ENCODE measurements at places on chromosomes 5 and 9.

DNA sequence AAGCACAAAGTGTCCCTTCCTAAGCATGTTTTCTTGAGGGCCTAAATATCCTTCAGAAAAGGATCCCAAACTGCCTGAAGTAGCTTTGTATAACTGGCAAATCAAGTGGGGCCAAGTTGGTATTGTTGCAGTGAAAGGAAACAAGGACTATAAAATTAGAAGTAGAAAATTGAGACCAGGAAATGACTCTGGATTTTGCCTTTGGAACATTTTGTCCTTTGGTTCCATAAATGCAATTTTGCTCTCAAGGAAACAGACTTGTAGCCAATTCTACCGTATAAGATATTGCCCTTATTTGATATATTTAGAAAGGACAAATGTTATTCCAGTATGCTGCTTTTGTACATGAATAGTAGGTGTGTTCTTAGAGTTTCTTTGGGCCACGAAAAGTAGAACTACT lies 34.4 kb downstream of the RABGAP1 start:
- DNase-seq: no peak

DNA sequence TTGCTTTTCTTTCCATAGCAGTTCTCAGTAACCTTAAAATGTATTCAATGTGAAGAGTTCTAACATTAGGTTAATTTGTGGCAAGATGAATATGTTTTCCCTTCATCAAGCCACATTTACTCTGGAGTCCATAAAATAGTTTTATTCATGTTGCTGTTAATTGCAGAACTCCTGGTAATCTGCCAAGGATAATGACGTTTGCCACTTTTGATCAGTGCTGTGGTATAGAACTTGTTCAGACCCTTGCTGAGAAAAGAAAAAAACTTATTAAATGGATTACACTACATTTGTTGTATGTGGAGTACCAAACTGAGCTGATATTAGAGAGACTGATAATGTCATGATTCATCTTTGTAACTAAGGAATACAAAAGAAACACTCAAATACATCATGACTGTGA lies 212.4 kb upstream of the DMAC1 start:
- no peak for DNase-seq

- DNase-seq: no peak
Observed at GRCh38 chr5:180289433-180289832, 2.5 kb downstream of the MAPK9 start.

DNA sequence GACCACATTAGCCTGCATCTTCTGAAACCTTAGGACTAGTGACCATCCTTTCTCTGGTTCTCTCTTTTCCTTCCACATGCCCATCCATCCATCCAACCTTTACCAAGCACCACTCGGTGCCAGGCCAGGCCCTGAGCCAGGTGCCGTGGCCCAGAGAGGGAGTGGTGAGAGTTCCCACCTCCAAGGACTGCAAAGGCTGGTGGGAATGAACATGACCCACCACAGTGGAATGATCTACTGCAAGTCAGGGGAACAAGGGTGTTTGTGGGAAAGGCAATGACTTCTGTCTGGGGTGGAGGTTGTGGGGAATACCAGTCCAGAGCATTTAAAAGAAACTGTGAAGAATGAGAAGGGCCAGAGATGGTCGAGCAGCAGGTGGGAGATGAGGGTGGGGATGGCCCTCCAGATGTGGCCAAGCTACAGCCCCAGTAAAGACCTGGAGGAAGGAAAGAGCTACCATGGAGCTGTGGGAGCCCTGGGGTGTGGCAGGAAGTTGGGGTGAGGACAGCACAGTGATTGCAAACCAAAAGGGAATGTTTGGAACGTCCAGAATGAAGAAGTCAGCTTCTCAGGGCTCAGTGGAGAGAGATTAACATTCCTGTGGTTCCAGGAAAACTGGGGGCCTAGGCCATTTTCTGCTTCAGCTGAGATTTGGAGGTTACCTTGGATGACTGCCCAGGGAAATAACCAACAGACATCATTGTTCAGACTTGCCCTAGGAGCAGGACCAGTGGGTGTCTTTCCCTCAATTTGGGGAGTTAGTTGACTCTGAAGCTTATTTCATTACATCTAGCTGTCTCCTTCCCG lies 30.7 kb upstream of the CORO2A start:
- DNase-seq: no peak

DNA sequence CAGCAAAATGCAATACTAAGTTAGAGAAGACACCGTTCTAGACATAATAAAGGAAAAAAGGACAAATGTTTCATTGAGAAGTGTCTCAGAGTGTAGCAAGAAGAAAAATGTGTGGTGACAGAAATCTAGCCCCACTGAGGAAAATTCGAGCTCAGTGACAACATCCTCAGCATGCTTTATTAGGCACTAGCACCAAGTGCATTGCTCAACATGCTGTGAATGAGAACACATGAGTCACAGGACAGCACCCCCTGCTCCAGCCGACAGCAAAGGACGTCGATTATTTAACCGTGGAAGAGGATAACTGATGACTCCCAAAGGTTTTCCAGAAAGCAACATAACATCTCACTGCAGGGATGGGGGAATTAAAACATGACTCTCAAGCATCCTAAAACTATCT lies 182.7 kb downstream of the GNAQ start:
- peak; percentile 86 for DNase-seq

- no peak for DNase-seq
Observed at GRCh38 chr5:63953217-63953616, 9.0 kb downstream of the HTR1A start.

GRCh38 chr5:61523073-61523472 lies 191.0 kb downstream of the ZSWIM6 start:
- DNase-seq: no peak

DNA sequence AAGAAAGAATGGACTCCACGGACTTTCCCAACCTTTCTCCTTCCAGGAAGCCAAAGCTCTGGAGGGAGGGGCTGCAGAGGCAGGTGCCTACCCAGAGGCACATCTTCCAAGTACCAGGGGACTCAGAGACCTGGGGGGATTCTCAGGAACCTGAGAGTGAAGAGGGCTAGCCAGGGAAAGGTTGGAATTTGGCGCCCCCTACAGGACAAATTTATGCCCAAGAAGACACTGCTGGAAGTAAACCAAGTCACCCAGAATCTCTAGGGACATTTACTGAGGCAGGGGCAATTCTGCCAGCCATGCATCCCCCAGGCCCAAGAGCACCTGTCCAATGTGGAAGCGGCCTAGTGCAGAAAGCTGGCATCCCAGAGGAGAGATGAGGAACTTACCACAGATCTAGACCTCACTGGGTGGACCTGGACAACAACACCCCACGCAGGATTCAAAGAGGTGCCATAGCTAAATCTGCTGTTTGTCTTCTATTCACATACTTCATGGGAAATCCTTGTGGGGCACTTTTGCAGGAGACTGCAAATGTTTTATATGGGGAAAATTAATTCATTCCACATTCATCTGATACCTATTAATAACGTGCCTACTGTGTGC lies 25.9 kb upstream of the IDNK start:
- no peak for DNase-seq

GRCh38 chr5:36728697-36729543 lies 122.5 kb downstream of the SLC1A3 start:
- DNase-seq: no peak

- no peak for DNase-seq
Observed at GRCh38 chr9:33403941-33404787, 1.8 kb upstream of the AQP7 start.

GRCh38 chr5:3509290-3509689 lies 86.3 kb upstream of the IRX1 start:
- DNase-seq: no peak

DNA sequence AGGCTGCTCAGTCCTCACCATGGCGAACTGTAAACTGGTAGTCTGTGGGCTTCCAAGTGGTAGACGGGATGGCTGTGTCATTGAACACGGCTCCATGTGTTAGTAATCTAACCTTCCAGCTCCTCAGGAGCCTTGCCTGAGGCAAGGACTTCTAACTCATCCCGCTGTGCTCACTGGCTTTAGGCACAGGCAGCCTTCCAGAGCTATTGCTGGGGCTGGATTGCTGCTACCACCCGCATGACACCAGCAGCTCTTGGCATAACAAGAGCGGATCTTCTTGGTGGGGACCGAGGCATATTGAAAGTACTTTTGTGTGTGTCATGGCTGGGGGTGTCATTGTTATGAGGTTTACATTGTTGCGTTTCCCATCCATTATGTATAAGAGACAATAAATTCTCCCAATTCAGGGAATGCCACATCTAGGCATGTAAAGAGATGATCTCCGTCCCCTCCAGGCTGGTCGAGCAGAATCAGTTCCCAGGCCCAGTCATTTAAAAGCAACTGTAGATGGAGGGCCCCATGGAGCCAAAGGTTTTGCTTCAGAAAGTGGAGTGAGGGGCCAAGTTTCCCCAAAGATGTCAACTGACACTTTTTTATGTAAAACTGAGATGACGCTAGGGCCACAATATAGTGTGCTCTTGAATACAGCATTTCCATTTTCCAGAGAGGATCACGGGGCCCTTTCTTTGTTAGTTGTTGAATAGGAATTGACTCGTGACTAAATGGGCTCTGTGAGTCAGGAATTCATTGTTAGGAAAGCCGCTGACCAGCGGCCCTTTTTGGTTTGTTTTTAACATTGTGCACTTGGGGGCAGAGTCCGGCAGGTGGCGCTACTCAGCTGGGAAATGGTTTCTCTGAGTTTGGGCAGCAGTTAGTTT lies 759.5 kb downstream of the TAF11L14 start:
- DNase-seq: no peak

DNA sequence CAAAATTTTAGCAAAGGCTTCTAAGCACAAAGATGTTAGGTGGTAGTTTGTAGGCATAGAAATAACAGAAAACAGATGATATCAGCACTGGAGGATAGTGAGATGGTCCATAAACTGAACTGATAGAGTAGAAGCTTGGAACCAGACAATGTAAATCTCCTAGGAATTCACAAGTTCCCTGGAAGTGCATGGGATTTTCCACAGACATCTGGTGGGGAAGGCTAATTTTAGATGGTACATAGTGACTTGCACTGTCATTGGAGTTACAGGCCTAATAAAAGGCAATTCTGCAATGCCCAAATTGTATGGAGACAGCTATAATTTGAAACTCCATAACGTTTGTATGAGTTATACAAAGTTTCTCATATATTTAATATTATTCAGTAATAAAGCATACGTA lies 653.0 kb upstream of the MEF2C start:
- DNase-seq: no peak

GRCh38 chr9:115591584-115591984 lies 473.6 kb upstream of the TNC start:
- no peak for DNase-seq

DNA sequence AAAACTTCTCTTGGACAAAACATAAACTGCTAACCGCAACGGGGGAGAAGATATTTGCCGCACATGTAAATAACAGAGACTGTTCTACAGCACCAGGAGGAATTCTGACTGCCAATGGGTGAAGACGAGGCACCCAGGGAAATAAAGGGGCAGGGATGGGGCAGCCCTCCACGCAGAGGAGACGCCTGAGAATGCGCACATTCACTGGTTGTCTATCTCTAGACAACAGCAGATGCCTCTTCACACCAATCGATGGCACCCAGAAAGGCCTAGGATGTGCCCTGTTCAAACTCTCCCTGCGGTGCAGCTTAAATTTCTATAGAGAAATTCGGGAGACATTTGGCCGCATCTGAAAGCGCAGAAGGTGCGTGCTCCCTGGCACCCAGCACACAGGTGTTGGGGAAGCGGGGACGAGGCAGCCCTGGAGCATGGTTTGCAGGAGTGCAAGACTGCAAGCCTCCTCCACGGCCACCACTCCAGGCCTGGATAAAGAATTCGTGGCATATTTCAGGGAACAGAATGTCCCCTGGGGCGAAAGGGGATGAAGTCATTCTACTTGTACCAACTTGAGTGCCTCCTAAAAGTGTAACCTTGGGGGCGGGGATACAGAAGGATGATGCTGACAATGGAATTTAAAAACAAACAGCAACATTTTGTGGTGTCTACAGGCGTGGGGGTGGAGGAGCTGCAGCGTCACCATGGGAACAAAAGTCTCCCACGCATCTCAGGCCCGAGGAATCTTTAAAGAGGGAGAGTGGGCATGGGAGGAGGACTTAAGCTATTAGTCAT lies 6.3 kb upstream of the IRX2 start:
- no peak for DNase-seq

GRCh38 chr5:40599676-40600075 lies 80.0 kb upstream of the PTGER4 start:
- no peak for DNase-seq

DNA sequence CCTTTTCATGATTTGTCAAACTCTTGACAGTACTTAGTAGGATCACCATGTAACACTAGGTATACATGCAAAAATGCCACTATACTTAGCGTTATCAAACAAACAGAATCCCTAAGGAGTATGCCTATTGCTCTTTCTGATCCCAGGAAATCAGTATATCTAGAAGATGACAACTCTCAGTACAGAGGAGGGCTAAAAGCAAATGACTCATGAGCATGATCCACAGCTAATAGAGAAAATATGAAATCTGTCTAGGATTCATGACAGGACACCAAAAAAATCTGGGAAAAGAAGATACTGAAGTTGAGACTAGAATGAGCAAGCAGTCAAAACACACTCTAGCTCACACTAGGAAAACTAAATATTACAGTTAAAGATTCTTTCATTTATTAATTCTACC lies 89.2 kb downstream of the RAPGEF6 start:
- no peak for DNase-seq

DNA sequence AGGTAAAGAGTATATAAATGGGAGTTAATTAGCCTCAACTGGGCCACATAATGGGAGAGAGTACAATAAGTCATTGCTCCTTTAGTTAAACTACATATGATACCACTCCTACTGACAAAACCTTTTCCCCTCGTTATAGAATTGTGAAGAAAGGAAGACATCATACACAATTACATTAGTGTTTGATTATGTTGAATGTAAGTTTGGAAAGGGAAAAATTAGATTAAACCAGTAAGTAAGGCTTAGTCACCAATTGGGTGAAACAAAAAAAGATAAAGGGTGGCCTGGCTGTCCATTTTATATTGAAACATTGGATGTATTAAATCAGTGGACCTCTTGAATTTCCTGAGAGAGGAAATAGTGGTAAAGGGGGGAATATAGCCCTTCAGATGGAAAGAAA lies 464.3 kb upstream of the PAPPA start:
- no peak for DNase-seq

DNA sequence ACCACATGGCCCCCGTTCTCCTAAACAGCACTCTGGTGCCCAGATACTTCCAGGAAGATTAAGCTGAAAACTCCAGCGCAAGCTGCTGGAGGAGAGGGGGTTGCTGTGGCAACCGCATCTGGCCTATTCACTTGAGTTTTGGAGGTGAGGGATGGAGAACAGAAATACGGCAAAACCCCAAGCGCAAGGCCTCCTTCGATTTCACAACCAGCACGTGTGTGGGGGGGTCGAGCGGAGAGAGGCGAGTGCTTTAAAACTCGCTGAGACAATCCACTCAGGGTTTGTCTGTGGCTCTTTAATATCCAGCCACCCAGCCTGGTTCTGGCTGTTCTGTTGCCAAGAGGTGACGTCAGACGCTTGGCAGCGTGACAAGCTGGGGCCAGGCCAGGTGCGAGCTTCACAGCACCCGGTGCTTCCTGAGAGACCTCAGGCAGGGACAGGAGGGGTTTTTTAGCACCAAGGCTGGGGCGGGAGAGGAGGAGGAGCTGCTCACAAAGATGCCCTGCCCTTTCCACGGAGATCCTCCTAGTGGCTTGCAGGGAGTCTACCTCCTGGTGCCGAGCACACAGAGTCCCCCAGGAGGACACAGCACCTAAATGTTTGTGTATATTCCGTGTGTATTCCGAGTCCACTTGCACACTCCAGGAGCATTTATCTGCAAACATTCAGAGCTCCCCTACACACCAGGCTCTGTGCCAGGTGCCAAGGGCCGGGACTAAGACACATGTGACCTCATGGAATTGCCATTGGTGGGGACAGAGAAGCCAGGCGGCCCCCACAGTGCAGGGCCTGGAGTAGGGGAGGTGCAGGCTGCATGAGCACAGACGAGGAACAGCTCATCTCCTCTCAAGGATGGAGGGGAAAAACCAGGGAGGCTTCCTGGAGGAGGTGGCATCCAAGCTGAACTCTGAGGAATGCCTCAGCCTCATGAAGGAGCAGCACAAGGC lies 194.6 kb downstream of the OLFM1 start:
- no peak for DNase-seq
